ENCODE measurements at places on chromosomes 12 and 14.

DNA sequence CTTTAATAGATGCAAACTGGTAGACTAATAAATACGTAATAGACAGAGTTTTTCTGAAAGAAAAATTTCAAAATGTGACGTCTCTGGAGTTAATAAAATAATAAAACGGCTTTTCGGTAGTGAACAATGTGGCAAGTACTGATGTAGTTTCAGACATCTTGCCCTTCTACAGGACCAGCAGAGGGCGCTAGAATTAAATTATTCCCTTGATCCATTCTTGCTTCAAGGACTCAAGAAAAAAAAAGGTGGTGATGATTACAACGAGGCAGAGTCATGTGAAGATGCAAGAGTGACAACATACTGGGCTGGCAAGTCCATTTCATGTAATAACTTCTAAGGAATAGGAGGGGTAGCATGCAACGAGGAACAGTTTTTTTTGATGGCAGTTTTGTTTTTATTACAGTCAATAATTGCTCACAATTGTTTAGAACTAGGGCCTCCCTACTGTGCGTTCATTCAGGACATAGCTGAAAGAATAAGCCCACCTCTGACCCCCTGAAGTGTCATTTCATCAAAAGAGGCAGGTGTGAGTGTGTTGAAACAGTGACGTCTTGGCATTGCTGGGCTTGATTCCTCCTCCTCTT, 101.0 kb upstream of the GZMB start:
- DNase-seq, result no peak

- no peak for DNase-seq
These were observed 379.8 kb downstream of the DPF3 start for GRCh38 chr14:72513965-72514659.

DNA sequence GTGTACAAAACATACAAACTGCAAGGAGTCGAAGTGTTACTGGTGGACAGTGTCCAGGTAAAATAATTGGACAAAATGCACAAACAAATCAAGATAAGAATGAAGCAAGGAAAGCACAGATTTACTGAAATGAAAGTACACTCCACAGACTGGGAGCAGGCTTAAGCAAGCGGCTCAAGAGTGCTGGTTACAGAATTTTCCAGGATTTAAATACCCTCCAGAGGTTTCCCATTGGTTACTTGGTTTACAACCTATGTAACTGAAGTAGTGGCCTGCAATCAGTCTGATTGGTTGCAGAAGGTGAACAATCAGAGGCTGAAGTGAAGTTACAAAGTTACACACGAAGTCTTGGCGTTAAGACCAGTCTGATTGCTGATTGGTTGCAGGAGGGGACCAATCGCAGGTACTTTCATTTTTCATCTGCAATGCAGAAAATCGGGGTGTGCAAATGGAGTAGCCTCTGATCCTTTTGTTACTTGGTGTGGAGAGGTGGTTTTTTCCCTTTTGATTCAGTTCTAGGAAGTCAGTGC, 11.6 kb upstream of the SCN8A start:
- DNase-seq, result no peak

GRCh38 chr14:102580550-102581110, 11.8 kb upstream of the RCOR1 start:
- DNase-seq, result no peak

GRCh38 chr12:54373649-54374561, 9.6 kb upstream of the GPR84 start:
- DNase-seq, result no peak

DNA sequence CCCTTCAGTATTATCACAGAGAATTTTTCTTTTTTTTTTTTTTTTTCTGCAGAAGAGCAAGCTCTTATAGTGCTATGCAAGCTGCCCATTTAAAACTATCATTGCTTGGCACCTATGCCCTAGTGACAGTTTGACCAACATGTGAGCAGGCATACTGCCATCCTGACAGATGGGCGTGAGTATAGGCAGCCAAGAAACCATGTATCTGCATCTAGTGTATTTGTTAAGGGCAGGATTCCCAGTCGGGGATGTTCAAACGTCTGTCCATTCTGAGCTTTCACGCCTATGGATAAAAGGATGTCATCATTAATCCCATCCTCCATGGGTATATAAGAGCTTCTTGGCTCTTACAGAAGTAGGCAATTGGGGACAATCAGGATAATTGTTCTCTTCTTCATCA, 8.8 kb downstream of the VRK1 start:
- no peak for DNase-seq

DNA sequence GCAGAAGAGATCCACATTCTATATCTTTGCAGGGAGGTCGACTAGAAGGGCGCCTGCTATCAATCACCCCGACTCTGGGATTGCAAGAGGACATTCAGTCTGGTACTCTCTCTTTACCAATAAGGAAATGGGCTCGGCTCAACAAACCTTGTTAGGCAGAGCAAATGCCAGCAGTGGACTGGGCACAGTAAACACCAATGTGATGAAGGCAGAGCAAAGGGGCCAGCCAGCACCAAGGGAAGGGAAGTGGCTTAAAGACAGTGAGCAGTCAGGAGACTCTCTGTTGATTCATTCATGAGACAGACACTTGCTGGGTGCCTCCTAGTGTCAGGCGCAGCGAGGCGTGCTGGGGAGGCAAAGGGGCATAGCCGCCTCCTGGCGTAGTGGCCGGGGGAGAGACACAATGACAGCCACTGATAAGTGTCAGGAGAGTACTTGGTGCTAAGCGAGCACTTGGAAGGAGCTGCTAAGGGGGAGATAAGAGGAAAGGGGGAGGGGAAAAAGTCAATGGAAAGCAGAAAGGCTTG, 34.1 kb downstream of the TMCC3 start:
- no peak for DNase-seq

DNA sequence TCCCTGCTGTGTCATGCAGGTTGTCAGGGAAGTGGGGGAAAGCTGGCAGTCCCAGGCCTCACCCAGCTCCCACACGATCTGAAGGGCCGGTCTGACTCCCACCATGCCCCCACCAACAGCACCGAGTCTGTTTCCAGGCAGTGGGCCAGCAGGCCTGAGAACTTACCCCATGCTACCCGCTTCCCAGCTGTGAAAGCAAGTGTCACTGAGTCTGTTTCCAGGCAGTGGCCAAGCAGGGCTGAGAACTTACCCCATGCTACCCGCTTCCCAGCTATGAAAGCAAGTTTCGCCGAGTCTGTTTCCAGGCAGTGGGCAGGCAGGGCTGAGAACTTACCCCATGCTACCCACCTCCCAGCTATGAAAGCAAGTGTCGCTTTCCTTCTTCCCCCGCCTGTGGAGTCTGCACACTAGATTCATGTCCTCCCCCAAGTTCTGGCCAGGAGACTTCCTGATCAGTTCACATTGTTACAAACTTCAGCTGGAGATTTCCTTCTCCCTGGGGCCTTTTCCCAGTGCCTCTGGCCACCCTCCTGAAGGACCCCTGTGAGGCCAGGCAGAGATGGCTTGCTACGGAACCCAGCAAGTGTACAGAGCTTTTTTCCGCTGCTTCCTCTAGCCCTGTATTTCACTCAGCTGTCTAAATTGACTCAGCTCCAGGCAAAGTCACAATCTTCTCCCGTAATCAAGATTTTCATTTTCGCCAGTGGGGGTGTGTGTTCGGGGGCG, 435.4 kb downstream of the TMTC2 start:
- no peak for DNase-seq

- no peak for DNase-seq
These were observed 303.8 kb downstream of the TMEM121 start for GRCh38 chr14:105830171-105830570.

DNA sequence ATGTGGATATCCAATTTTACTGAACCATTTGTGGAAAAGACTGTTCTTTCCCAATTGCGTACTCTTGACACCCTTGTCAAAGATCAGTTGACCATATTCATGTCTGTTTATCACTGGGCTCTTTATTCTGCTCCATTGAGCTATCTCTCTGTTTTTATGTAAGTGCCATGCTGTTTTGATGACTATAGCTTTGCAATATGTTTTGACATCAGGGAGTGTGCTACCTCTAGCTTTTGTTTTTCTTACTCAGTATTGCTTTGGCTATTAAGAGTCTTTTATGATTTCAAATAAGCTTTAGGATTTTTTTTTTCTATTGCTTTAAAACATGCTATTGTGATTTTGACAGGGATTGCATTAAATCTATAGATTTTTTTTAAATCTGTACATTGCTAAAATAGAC, 194.3 kb downstream of the SNAPC1 start:
- no peak for DNase-seq

DNA sequence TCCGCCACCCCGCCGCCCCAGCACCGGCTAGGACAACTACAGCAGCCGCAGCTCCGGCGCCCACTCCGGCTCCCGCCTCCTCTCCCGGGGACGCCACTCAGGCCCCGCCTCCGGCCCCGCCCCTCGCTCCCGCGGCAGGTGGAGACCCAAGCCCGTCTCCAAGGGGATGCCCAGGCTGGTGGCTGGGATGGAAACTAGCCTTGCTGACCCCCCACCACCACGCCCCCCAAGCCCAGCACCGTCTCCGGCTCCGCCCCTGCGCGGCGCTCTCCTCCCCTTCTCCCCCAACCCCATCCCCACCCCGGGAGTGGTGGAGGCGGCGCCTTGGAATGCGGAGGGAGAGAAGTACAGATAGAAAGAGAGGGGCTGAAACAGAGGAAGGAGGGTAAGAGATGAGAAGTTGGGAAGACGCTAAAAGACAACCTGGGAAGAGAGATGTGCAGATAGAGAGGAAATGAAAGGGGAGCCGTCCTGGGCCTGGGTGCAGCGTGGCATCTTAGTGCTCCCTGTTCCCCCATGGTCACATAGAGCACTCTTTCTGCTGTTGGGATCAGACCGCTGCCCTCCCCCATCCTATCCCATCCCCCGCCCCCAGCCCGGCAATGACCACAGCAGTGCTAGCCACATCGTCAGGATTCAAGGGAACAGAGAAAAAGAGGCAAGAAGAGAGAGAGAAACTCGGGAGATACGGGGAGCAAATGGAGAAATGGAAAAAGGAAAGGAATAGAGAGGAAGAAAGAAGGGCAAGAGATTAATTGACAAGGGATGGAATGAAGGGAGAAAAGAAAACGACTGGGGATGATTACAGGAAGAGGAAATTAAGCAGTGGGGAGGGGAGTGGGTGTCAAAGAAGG, at the start of gene ITGA7:
Gene ITGA7, minus strand, starts transcription at position 64 of the 854 bp plus-strand sequence. CDS start 222 bp downstream, outside the sequence.
- DNase-seq, result peak; percentile 47

GRCh38 chr14:37583358-37584210, 11.5 kb downstream of the FOXA1 start:
- DNase-seq, result no peak

GRCh38 chr14:103164779-103165178, 41.5 kb downstream of the TNFAIP2 start:
- no peak for DNase-seq

DNA sequence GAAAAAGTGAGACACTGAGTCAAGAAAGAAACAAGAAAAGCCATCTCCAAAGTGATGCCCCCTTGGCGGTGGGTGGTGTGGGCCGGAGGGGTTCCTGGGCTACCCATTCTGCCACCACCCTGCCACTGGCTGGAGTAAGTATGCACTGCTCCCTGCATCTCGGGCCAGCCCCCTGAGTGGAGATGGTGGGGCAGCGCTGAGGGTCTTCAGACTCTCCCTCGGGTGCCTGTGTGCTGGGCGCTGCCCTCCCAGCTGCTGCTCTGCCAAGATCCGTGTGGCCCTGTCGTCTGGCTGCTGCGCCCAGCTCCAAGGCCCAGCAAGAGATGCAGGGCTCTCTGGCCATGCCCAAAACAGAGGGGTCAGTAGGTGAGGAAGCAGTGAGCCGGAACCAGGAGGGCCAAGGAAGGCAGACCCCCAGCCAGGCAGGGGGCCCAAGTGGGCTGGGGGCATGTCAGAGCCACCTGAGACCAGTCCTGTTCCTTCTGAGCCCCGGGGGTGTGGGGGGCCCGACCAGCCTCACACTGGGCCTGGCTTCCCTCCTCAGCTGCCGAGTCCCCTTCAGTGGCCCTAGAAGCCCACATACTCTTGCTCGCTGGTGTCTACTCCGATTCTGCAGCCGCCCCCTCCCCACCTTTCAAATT, 5.2 kb downstream of the GPR132 start:
- no peak for DNase-seq

DNA sequence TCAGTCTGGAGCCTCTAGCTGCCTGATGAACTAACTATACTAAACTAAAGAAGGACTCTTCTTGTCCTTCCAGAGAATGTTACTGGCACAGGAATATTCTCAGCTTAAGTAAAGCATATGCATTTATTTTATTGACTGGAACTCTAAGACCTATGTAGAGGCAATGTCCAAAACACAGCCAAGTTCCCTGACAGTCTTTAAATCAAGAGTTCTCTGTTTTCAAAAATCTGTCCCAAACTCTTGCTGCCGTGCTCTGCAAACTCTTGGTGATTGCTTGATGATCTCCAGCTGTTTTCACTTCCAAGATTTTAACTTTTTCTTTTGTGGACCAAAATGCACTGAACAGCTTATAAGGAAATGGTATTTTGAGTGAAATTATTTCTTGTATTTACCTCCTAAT, 67.5 kb upstream of the DAAM1 start:
- no peak for DNase-seq

DNA sequence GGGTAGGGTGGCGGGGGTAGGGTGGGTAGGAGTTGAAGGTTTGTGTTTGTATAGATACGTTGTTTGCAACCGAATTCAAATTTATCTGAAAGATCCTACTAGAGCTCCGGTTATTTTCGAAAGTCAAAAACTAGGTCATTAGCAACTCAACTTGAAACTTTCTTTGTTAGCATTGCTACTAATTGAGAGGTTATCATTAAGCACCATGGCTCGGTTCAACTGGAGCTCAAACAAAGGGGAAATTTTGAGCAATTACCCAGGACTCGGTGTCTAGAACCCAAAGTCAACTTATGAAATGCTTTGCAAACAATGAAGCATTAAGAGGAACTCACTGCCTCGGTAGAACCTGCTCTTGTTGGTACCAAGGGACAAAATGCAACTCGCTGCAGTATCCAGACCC, 207.7 kb downstream of the BCAT1 start:
- DNase-seq, result no peak

DNA sequence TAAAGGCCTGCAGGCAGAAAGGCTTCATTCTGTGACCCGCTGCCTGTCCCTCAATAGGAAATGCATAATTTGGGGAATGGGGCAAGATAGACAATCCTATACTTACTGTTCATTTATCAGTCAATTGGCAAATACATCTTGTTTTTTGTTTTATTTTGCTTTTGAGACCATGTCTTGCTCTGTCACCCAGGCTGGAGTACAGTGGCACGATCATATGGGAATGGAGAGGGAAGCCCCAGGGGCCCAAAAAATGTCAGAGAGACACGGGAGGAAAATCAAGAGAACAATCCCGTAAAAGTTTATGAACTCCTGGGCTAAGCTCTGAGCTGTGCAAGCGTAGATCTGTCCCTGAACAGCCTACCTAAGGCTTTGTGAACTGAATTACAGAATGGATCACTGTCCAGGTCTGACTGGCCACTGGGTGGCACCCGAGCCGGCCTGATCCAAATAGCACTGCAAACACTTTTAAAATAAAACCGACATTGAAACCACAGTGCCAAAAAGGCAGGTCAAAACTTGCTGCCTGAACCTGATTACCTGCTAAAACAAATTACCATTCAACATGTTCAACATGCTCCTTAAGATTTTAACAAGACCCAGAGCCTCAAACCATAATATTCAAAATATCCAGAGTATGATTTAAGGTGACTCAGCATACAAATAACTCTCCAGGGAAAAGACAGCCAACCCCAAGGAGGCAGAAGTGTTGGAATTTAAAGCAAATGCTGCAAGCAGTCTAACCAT, 11.8 kb downstream of the COPS7A start:
- DNase-seq, result no peak
